ENCODE measurements at places on chromosomes 3 and 15.

GRCh38 chr15:43440721-43441281 is 52.2 kb downstream of the TP53BP1 start:
- DNase-seq, result peak; percentile 97

DNA sequence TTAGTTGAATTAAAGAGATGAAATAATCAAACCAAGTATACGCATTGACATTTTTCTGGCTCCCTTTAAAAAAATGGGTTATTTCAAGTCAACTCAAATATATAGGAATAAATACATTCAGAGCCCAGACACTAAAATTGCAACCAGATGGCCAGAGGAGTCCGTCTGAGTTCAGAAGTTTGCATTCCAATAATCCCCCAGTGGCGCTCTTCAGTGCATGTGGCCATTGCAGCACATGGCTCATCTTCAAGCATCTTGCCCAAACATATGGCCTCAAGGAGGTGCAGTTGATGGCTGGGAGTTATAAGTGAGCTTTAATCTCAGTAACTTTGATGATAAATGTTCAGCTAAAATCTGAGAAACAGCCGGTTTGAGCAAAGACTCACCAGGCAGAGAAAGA is 295.8 kb upstream of the LRRN1 start:
- DNase-seq, result peak; percentile 33

DNA sequence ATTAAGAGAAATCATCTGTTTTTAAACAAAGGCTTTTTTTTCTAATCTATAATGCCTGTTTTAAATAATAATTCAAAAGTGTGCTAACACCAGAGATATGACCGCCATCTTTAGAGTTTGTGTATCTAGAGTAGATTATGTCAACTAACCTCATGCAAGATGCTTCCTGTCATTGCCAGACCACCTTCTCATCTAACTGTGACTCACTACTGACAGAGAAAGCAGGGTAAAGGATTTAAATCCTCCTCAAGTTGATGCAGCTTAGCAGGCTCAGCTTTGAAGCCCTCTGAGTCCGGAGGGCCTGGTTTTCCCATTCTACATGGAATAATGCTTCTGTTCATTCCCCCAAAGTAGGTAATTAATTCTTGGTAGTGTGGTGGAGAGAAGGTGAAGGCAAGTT is 108.5 kb downstream of the ECT2 start:
- peak; percentile 31 for DNase-seq

GRCh38 chr3:147406028-147406931 is at the start of gene ZIC4:
TSS of gene ZIC4 (minus strand) at chr3:147406543. CDS start at chr3:147402797, 3,746 bp downstream.
- peak; percentile 87 for DNase-seq

- DNase-seq, result peak; percentile 51
These were observed 327.4 kb downstream of the SHQ1 start for GRCh38 chr3:72520690-72521308.

DNA sequence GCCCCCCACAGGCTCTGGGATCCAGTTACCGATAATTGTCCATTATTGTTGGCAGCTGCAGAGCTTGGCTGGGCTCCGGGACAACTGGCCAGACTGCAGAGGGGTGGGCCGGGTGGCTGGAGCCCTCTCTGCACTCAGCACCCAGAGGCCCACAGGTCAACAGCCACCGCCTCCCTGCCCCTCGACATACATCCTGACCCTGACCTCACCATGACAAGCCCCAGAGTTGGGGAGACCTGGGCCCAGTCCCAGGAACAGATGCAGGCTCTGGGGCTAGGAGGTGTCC is 22.4 kb downstream of the PTH1R start:
- no peak for DNase-seq

DNA sequence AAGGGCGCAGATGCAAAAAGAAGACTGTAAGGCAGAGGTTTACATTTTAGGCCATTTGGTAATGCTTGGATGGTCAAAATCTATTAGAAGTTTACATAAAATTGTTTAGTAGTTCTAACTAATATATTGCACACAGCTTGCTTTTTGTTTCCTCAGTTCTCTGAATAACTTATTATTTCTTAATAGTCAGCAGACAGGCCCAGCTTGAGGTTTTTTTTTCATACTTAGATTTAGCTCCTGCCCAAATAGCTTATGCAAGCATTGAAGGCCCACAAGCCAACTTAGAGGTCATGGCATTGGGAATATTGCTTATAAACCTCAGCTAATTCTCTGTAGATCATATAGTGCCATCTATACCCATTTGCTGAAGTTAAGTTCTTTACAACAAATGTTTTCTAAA is 172.5 kb downstream of the RAP2B start:
- no peak for DNase-seq

DNA sequence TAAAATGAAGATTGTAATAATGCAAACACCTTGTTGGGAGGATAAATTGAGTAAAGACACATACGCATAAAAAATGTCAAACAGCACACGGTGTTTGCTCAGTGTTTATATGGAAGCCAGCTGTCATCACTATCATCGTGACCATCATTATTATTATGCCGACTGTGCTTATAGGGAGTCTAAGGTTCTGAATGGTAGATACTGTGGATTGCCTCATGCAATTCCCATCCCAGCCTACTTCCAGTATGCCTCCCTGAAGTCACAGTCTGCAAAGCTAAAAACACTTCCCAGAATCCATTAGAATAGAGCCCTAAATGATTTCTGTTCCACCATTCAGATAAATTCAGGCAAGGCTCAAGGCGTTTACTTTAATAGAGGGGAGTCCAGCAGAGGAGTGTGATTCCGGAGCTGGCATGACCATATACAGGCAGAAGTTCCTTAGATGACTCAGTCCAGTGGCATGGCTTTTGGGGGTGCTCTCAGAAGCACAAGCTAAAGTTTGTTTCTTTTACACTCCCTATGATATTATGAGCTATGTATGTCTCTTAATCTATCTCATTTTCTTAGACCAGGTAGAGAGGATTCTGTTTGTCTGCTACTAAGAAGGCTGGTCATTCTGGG is 148.7 kb downstream of the MEX3B start:
- DNase-seq, result peak; percentile 93

GRCh38 chr3:175222356-175222755 is 363.2 kb downstream of the NAALADL2 start:
- no peak for DNase-seq

DNA sequence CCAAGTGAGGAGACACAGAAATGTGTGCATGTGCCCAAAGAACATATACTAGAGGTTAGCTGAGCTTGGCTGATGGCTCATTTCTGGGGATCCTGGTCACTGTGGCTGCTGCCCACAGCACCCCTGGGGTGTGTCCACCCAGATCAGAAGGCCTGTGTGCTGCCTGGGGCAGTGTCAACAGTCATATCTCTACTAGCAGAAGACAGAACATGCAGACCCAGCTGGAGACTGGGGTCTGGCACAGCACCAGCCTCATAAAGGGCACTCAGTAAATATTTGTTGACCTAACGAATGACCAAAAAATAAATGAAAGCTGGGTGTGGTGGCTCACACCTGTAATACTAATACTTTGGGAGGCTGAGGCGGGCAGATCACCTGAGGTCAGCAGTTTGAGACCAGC is 16.4 kb downstream of the CHRNA3 start:
- DNase-seq, result no peak

- no peak for DNase-seq
These were observed 126.8 kb downstream of the ATP1B3 start for GRCh38 chr3:142003291-142003690.

DNA sequence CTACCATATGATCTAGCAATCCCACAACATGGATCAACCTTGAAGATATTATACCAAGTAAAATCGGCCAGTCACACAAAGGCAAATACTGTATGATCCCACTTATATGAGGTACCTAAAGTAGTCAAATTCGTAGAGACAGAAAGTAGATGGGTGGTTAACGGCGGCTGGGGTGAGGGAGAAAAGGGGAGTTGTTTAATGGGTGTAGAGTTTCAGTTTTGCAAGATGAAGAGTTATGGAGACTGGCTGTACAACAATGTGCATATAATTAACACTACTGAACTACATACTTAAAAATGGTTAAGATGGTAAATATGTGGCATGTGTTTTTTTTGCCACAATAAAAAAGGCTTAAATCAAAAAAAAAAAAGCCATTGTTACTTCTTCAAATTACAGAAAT is 60.4 kb downstream of the GPR176 start:
- no peak for DNase-seq
